ENCODE measurements at places on chromosomes 1 and 21.

- no peak for DNase-seq
Observed at GRCh38 chr21:18772897-18773296, 369.3 kb upstream of the TMPRSS15 start.

- no peak for DNase-seq
Observed at GRCh38 chr1:12711536-12711935, 4.4 kb upstream of the AADACL3 start.

GRCh38 chr21:34135330-34135729, 62.0 kb downstream of the MRPS6 start:
- no peak for DNase-seq

DNA sequence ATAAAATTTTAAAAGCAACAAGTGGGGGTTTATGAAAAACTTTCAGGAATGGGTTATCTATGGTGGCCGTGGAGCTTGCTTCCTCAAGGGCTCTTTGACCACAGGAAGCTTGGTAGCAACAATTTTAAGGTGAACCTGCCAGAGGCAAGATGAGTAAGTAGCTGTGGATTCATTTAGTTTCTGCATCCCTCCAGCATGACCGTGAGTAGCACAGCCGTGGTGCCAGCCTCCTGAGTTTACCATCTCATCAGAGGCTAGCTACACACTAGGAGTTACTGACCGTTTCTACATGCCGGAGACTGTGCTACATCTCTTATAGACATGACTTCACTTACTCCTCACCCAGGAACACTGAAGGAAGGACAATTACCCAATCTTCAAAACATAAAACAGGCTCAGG, 30.1 kb upstream of the PLEKHG5 start:
- no peak for DNase-seq

DNA sequence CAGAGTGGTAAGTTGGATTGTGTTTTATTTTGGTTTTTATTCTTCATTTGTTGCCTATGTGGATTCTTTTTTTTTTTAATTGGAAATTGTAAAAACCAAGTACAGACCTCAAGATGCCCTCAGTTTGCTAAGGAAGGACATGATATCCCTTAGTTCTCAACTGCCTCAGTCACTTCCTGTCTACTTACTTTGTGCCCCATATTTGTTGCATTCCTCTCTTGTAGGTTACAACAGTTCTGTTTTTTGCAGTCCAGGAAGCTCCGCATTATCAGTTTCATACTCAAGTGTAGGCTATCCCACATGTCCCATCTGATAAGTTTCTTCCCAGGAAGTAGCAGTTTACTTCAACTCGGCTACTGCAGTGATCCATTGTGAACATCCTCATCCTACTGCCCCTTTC, 82.0 kb downstream of the RPAP2 start:
- DNase-seq = no peak

GRCh38 chr1:244077473-244078220, 26.6 kb downstream of the ZBTB18 start:
- DNase-seq = no peak

GRCh38 chr1:153535242-153536011, at the start of gene S100A6:
S100A6 (minus strand) TSS chr1:153535991; CDS start chr1:153535339, 652 bp downstream.
- DNase-seq = no peak
